ENCODE measurements at places on chromosomes 11 and 22. TPM values are rescaled to one million over a fixed set of nuclear protein-coding genes. Genes with fewer than 3 reads are reported as not detected.

Gene LAYN
- total RNA-seq: 0.79 TPM

Gene SCN4B
- 0.70 TPM for total RNA-seq

Gene E2F8
- total RNA-seq: 38.1 TPM

Gene PTPRCAP
- 0.27 TPM for total RNA-seq

Gene MMP3
- 0.42 TPM for total RNA-seq

Gene MMP12
- not detected for total RNA-seq

Gene ANKK1
- total RNA-seq: 0.11 TPM

- H3K27me3 ChIP-seq: no peaks in the 10 kb centered on the region
- H3K4me1 ChIP-seq: peaks cover 63% of the 10 kb centered on the region
- DNase-seq: peak; percentile 76
- no peak overlapping the region for H3K4me3 ChIP-seq
- H3K36me3 ChIP-seq: no peaks in the 10 kb centered on the region
- peak overlapping the region; percentile 94 for H3K27ac ChIP-seq
Measured at GRCh38 chr11:12066799-12067508, 43.4 kb upstream of the MICAL2 start.

GRCh38 chr22:37777122-37777687, 30.5 kb upstream of the GCAT start:
- H3K27ac ChIP-seq: no peak overlapping the region
- DNase-seq: peak; percentile 58
- H3K36me3 ChIP-seq: no peaks in the 10 kb centered on the region
- 0 out of 2 replicates have a peak, but pooled peaks cover 6% of the 10 kb centered on the region for H3K4me1 ChIP-seq
- H3K4me3 ChIP-seq: no peak overlapping the region

DNA sequence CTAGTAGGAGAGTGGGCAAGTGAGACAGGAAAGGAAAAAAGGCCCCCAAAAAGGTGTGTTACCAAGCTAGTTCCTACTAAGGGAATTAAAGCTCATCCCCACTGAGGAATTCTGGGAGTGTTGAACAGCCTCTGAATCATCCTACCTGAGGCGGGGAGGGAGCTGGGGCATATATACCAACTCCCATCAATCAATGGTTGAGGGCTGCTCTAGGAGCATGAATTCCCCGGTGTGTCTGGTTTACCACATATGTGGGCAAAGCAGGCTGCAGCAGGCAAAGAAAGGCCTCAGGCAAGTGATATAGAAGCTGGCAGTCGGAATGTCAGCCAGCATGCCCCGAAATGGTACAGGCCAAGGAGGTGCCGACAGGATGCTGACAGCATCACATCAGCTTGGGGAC, 23.6 kb upstream of the CDON start:
- H3K4me1 ChIP-seq: no peaks in the 10 kb centered on the region
- H3K27ac ChIP-seq: no peak overlapping the region
- H3K27me3 ChIP-seq: no peaks in the 10 kb centered on the region
- DNase-seq: no peak
- no peaks in the 10 kb centered on the region for H3K36me3 ChIP-seq
- H3K4me3 ChIP-seq: no peak overlapping the region

GRCh38 chr22:50184902-50185374, 775 bp upstream of the TRABD start:
- no peaks in the 10 kb centered on the region for H3K36me3 ChIP-seq
- H3K27me3 ChIP-seq: no peaks in the 10 kb centered on the region
- no peak overlapping the region for H3K4me3 ChIP-seq
- peaks cover 12% of the 10 kb centered on the region for H3K4me1 ChIP-seq

DNA sequence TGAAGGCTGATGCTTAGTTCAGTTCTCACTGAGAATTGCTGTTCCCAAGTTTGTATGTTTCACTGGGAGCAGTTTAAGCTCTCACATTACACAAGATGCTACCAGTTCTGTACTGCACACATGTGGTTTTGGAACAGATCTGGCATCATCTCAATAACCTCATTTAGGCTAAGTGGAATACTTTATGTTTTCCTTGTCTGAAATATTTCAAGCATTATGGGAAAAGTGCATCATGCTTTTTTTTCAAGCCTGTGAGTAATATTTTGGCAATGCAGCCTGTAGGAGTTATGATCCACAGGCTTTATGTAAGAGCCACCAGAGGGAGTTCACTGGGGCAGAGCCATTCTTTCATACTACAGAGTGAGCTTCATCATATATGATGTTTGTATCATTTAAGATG, 141.5 kb downstream of the OR4C45 start:
- no peaks in the 10 kb centered on the region for H3K27me3 ChIP-seq
- DNase-seq: no peak
- no peak overlapping the region for H3K4me3 ChIP-seq
- H3K4me1 ChIP-seq: no peaks in the 10 kb centered on the region
- no peak overlapping the region for H3K27ac ChIP-seq
- no peaks in the 10 kb centered on the region for H3K36me3 ChIP-seq

- no peak overlapping the region for H3K4me3 ChIP-seq
- no peaks in the 10 kb centered on the region for H3K4me1 ChIP-seq
- no peak overlapping the region for H3K27ac ChIP-seq
- no peak for DNase-seq
Measured at GRCh38 chr11:16690086-16690485, 48.4 kb upstream of the C11orf58 start.

DNA sequence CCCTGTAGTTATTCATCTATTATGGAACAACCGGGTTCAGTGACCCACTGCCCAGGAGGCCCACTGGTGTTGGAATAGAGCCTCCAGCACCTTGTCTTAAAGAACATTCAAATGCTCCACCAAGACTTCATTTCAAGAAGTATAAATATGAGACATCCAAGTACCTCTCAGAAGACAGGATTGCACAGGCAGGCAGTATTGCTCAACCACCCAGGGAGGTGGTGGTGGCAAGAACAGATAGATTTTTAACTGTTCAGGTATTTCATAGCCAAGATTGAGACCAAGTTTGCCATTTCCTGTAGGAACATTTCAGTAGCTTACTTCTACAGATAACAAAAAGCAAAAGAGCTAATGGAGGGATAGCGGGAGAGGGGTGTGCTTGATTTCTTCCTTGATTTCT, 78.7 kb downstream of the COMMD9 start:
- DNase-seq: no peak
- no peak overlapping the region for H3K4me3 ChIP-seq

DNA sequence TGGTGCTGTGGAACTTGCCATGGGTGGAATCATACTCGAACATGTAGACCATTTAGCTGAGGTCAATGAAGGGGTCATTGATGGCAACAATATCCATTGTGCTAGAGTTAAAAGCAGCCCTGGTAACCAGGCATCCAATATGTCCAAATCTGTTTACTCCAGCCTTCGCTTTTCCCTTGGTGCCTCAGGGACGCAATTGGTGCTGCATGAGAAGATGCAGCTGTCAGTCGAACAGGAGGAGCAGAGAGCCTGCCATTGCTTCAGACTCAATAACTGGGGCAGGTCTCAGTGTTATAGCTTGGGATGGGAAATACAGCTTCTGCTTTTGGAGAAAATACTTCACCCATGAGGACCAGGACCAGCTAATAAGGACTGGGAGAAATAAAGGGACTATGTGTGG, 5.0 kb upstream of the MCHR1 start:
- no peak for DNase-seq
- no peaks in the 10 kb centered on the region for H3K36me3 ChIP-seq
- H3K27ac ChIP-seq: no peak overlapping the region
- no peaks in the 10 kb centered on the region for H3K27me3 ChIP-seq
- no peaks in the 10 kb centered on the region for H3K4me1 ChIP-seq

DNA sequence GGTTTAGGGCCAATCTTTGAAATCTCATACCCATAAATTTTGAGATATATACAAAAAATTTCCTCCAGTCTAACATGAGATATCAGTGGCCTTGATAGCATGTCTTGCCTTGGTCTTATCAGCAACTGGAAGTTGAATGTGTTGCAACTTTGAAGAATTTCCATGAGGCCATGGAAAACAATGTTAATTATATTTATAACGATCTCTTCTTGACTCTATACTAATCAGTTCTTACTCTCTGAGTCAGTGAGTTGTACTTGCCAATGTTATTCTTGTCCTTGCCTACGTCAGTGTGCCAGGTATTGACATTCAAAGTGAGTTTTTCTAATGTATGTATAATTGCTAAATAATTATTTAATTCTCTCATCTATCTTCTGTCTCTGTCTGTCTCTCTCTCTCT, 535.1 kb downstream of the KCNA4 start:
- no peak overlapping the region for H3K4me3 ChIP-seq
- no peaks in the 10 kb centered on the region for H3K4me1 ChIP-seq
- H3K36me3 ChIP-seq: no peaks in the 10 kb centered on the region
- H3K27me3 ChIP-seq: no peaks in the 10 kb centered on the region
- DNase-seq: no peak

DNA sequence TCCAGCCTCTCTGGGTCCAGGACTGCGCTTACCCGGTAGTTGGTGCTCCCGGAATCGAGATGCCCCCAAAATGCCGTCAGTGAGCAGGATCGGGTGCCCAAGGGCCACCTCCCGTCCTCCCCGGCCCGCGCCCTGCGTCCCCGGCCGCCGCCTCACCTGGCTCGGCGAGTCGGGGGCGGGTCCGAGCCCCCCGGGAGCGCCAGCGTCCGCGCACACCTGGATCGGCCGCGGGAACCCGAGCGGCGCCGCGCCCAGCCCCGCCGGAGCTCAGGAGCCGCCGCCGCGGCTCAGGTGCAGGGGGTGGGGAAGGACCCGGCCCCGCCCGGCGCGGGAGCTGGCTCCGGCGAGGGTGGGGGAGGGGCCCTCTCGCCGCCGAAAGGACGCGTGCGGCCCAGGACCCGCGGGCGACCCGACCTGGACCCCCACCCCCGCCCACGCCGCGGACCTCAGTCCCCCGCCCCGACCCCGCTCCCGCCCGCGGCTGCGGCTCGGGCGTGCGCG, at the start of gene SHANK2:
SHANK2 (minus strand) TSS at position 309 of the 501 bp plus-strand sequence. CDS start 105,251 bp downstream, outside the sequence.
- peak within 1 kb of the TSS; percentile 95 for H3K27ac ChIP-seq
- H3K4me1 ChIP-seq: peaks cover 53% of the 10 kb centered on the region
- DNase-seq: peak; percentile 89
- no peaks in the 10 kb centered on the region for H3K36me3 ChIP-seq
- H3K4me3 ChIP-seq: peak within 1 kb of the TSS; percentile 67
- H3K27me3 ChIP-seq: no peaks in the 10 kb centered on the region

DNA sequence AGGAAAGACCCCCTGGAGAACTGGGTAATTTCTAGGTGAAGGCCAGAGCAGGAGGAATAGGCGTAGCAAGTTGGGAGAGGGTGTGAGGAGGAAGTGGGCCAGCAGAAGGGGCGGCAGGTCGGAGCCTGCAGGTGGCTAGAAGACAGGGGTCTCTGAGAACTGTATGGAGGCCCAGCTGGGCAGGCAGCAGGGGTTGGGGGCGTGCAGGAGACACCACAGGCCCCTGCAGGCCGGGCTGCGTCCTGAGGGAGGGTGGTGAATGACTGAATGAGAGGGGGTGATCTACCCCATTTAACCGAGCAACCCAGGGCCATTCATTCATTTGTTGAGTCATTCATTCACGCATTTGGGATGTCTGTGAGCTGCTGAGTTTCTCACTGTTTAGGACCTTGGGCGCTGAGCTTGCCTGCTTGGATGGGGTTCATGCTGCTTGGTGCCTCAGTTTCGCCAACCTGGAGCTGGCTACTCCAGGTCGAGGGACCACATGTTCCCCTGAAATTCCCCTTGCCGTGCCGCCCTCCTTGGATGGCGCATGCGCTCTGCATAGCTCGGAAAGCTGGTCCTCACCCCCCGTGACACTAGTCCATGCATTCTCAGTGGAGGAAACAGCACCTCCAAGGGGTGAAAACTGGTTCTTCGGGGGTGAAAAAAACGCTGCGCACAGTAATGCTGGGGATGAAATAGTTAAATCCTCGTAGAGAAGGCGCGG, 15.6 kb downstream of the MPPED1 start:
- peaks cover 1% of the 10 kb centered on the region for H3K27me3 ChIP-seq
- DNase-seq: no peak
- H3K36me3 ChIP-seq: no peaks in the 10 kb centered on the region
- H3K4me1 ChIP-seq: no peaks in the 10 kb centered on the region

- H3K27me3 ChIP-seq: no peaks in the 10 kb centered on the region
- H3K4me1 ChIP-seq: no peaks in the 10 kb centered on the region
- DNase-seq: no peak
- no peak overlapping the region for H3K4me3 ChIP-seq
- no peak overlapping the region for H3K27ac ChIP-seq
- no peaks in the 10 kb centered on the region for H3K36me3 ChIP-seq
Measured at GRCh38 chr22:43670513-43670912, 141.6 kb downstream of the EFCAB6 start.

DNA sequence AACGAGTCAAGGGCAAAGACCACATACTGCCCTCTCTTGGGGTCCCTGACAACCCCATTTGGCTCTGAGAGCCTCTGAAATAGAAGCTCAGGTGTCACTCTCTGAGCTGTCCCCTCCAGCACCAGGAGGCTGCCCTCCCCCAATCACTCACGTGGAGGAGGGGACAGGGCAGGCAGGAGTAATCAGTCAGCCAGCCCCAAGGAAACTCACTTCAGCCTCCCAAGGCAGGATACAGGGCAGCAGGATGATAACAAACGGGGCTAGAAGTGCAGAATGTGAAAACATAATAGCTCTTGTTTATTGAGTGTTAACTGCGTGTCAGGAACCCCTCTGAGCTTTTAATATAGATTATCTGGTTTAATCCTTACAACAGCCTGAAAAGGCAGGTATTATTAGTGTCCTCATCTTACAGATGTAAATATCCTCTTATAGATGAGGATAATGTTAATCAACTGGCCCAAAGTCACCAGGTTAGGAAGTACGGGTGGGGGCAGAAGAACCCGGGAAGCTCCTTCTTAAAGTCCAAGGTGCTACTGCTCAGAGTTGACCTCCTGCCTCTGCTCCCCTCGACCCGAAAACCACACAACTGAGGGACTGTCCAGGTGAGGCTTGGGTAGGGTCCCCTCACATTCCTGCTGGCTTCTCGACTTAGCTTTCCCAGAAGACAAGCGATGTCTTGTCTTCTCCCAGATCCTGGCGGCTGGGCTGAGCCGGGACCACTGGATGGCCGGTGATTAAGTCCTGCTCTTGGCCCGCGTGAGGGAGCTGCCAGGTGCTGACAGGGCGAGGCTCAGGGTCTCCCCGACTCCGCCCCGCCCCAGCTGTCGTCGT, 2.7 kb downstream of the CHRM4 start:
- H3K27ac ChIP-seq: no peak overlapping the region
- peaks cover 14% of the 10 kb centered on the region for H3K4me1 ChIP-seq
- H3K36me3 ChIP-seq: no peaks in the 10 kb centered on the region
- H3K27me3 ChIP-seq: peaks cover 6% of the 10 kb centered on the region

GRCh38 chr11:121487191-121487590, 34.4 kb upstream of the SORL1-AS1 start:
- no peaks in the 10 kb centered on the region for H3K36me3 ChIP-seq
- H3K27ac ChIP-seq: no peak overlapping the region
- DNase-seq: no peak

GRCh38 chr22:46501701-46502100, 35.7 kb downstream of the CELSR1 start:
- no peak for DNase-seq
- no peak overlapping the region for H3K27ac ChIP-seq
- no peaks in the 10 kb centered on the region for H3K36me3 ChIP-seq
- H3K27me3 ChIP-seq: no peaks in the 10 kb centered on the region
- H3K4me3 ChIP-seq: no peak overlapping the region

- no peaks in the 10 kb centered on the region for H3K36me3 ChIP-seq
- DNase-seq: no peak
- H3K27ac ChIP-seq: no peak overlapping the region
- H3K27me3 ChIP-seq: no peaks in the 10 kb centered on the region
Measured at GRCh38 chr22:33119044-33119443, 60.9 kb upstream of the SYN3 start.

Measured in Caco-2 (cell line).